Stimulated activated CD4-positive, alpha-beta T cell treated with anti-CD3 and anti-CD28 coated beads, Interleukin-4, amount 100 ng/mL, for 4 hours (primary cell): ENCODE measurements at places on chromosomes 11 and 22.
A peak's percentile ranks its signal among the peaks of the same experiment; 100 is the strongest.

DNA sequence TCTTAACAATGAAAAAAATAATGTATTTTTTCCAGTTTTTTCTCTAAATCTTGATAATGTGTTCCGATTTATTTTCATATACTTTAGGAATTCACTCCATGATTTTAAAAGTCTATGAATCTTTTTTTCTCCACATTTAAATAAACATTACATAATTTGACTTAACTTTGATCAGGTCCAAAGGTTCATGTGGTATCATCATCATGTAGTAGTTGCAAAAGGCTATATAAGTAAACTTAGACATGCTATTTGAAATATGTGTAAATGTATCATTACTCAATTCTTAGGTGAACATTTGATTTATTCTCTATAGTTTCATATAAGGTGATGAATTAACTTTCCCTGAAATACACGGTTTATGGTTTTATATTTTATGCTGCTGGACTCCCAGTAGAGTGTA lies 2197.0 kb upstream of the RAG2 start:
- DNase-seq = no peak

GRCh38 chr22:23223569-23224317 lies 43.4 kb downstream of the BCR start:
- no peak for DNase-seq

- DNase-seq = no peak
These were observed 10.3 kb downstream of the NEAT1 start for GRCh38 chr11:65432686-65433582.

DNA sequence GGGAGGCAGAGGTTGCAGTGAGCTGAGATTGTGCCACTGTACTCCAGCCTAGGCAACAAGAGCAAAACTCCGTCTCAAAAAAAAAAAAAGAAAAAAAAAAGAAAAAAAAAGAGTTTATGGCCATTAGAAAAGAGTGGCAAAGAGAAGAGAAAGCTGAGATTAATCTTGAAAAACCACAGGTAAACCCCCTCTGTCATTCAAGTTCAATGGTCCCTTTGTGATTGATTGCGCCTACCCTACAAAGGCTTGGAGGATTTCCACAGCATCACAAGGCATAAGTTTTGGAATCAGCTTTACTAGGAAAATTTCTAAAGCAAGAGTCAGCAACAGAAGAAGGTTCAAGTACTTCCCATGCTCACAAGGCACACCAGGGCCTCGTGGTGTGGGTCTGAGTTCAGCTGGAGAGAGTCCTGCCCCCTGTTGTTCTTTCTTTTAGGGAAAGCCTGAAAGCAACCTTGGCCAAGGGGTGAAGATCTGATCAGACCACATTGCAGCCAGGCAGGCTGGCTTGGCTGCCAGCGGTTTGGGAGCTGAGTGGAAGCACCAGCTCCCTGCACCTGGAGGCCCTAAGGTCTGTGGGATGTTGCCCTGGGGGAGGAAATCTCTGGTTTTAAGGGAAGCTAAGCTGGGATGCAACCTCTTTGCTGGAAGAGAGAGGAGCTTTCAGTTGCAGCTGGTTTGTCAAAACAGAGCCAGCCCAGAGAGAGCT lies 41.8 kb downstream of the SLN start:
- DNase-seq = no peak

DNA sequence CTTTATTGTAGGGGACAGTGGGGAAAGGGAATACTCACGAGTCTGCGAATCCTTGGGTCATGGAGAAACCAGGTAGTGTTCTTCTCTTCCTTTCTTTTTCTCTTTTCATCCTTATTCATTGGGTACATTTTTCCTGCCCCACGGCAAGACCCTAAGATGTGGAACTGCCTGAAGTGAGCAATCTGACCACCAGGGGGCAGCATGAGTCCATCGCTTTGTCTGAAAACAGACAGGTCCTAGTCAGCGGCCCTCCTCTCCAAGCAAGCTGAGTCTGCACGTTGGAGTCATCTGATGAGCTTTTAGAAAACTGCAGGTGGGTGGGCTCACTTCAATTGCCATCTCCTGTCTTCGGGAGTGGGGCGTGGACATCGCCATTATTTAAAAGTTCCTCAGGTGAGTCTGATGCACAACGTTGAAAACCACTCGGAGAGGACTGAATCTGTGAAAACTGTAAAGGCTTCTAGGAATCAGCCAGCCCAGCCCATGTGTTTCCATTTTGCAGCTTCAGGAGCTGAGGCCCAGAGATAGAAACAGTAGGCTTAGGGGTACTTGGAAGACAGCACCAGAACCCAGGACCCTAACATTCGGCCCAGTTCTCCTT lies 34.0 kb upstream of the FBXO3 start:
- DNase-seq = peak; percentile 86

- no peak for DNase-seq
These were observed 312.5 kb downstream of the CADM1 start for GRCh38 chr11:115191761-115192160.

DNA sequence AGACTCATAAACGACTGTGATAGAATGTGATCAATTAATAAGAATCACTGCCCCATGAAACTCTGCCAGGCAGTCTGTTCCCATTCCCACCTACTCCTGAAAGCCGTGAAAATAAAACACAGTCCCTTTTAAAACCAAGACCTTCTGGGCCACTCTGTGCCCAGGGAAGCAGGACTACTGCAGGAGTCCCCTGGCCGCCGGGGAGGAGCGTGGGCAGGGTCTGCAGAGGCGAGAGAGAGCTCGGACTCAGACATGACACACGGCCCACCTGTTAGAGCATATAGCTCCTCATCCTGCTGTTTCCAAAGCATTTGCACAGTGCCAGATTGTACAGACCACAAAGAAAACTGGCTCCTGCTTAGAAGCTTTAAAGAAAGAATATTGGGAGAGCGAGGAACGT lies 400.5 kb downstream of the SHANK2 start:
- DNase-seq = no peak

DNA sequence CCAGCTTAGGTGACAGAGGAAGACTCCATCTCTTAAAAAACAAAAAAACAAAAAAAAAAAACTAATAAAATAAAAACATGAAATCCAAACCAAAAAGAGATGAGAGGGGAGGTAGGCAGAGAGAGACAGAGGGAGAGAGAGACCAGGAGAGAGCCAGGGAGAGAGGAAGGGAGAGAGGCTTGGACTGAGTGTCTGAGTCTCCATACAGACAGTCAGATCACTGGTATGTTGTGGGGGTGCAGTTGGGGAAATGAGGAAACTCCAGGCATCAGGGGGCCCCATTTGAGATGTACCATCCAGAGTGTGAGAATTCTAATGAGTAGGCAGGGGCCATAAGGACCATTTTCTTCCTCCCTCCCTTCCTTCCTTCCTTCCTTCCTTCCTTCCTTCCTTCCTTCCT lies 53.1 kb upstream of the SEPTIN5 start:
- DNase-seq = no peak

- no peak for DNase-seq
These were observed 79.9 kb upstream of the SEPTIN5 start for GRCh38 chr22:19634226-19634975.

DNA sequence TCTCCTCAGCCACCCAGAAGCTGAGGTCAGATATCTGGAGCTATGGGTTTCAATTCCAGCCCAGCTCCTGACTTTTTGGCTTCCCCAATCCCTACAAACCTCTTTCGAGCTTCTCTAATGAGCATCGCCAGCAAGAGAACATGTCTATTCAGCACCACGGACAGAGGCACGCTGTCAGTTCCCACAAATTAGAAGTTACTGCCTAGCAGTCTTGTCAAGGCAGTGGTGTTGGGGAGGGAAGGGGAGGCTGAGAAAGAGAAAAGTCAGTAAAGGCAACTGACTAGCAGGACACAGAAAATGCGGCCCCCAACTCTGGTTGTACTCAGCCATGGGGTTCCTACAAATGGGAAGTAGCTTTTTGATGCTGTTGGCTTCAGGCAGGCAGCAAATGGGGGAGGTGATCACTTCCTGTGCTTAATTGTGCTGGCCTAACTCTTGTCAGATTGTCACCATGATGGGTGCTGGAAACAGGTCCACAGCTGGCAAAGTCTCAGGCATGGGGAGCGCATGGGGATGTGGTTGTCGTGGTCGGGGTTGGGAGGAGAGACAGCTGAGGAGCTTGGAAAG lies 205.9 kb downstream of the ST3GAL4 start:
- no peak for DNase-seq

DNA sequence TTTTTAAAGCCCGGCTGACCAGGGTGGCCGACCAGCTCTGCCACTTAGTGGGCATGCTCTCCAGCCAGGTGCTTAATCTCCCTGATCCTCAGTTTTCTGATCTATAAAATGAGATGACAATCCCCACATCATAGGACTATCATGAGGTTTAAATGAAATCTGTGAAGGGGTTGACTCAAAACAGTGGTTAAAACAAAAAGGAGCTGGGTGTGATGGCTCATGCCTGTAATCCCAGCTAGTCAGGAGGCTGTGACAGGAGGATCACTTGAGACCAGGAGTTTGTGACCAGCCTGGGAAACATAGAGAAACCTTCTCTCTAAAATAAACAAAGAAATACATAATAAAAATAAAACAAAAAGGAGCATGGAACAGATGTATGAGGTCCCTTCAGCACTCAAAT lies 3.6 kb upstream of the C11orf86 start:
- no peak for DNase-seq

- DNase-seq = no peak
These were observed 119.8 kb upstream of the ANO1 start for GRCh38 chr11:69958308-69958707.

- no peak for DNase-seq
These were observed 49.0 kb downstream of the LINC01488 start for GRCh38 chr11:69530278-69531070.

- no peak for DNase-seq
These were observed 74.2 kb upstream of the MS4A8 start for GRCh38 chr11:60625262-60625661.

- DNase-seq = no peak
These were observed 32.8 kb upstream of the SERPIND1 start for GRCh38 chr22:20741008-20741633.

DNA sequence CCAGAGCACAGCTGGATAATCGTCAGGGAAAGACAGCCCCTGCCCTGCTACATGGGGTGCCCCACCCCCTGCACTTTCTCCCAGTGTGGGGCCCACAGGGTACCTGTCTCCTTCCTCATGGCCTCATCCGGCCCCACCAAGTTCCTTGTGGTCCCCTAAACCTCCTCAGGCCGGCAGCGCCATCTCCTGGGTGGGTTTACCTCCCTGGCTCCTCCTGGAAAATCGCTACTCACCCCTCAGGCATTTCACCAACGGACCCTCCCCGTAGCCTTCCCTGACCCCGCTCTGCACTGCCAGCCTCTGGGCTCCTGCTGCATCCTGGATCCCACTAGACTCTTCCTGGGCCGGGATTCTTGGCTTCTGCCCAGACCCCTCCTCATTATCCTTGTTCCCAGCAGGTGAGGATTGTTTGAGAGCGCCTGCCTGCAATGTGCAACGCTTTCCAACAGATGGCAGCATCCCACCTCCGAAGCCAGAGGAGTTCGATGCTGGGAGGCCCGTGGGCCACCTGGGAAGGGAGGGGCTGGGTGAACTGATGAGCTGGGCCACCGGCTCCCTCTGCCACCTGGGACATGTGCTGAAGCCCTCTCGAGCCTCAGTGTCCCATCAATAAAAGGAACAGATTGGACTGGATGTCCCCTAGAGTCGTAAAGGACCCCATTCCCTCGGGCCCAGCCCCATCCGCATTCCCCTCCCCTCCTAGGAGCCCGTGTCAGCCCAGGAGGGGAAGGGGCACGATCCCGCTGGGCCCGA lies 44.2 kb upstream of the TTLL12 start:
- DNase-seq = peak; percentile 63

GRCh38 chr22:36486619-36487384 lies 5.4 kb upstream of the TXN2 start:
- DNase-seq = peak; percentile 54

DNA sequence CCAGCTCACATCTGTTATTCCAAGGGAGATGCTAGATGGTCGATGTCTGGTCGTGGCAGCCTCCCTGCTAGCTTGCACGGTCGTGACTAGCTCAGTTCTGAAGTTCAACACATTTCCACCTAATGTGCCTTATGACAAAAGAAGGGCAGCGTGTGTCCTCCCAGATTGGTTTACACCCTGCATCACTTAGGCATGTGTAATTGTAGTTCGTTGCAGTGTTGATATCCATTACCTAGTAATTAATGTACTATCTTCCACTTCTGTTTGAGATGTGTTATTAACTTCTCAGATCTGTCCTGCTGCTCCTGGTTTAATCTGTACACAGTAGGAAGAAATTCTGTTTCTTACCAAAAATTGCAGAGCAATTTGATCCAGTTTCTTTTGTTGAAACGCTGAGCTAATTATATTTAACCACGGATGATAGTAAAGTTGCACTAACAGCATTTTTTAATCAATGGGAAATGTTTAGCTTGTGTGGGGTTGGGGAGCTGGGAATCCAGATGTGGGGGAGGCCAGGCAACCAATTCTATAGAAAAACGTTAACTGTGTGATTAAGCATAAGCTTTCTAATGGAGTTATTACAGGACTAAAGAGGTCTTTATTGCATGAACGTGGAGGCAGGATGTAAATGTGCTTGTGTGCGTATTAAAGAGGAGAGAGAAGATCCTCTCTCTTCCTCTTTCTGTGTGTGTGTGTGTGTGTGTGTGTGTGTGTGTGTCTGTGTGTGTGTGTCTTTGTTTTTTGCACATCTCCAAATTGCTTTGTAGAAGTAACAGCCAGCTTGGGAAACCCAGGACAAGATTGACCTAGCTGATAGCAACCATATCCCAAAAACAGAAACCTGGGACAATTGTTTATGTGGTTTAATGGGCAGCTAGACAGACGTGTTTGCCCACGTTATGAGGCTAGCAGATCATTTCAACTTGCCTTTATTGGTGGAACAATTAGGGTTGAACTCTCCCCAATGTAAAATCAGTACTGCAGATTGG lies 145.7 kb upstream of the TTC12 start:
- DNase-seq = no peak

DNA sequence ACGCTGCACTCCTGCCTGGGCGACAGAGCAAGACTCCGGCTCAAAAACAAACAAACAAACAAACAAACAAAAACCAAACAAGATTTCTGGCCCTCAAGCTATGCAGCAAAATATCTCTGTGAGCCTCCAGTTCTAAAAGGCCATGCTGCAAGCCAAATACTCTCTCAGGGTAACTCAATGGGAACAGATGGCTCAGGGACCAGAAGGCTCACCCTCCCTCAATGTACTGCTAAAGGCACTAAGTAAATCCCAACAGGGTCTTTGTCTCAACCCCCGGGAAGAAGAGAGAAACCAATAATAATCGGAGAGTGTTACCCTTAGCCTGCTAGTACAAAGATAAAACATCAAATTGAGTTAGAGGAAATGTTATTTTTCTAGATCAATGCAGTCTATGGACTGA lies 119.7 kb upstream of the ZC3H12C start:
- DNase-seq = no peak

DNA sequence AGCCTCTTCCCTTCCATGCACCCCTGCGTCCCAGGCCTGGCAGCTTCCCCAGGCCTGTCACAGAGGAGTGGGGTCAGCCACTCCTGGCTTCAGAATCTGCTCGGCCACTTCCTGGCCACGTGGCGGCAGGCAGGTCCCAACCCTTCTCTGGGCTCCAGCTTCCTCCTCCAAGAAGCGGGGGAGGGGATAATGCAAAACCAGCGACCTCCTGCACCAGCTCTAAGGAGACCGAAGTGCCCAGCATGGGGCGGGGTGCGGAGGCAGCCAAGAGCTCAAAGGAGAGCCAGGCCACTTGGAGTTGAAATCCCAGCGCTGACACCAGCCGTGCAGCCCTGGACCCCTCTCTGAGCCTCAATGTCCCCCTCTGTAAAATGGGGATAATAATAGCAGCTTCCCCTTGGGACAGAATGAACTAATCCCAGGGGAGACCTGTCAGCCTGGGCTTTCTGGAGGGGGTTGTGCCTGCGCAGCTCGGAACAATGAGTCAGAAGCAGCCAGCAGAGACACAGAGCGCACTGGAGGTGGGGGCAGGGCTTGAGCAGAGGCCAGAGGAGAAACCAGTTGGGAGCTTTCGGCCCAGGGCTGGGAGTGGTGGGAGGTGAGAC lies 22.8 kb upstream of the PICK1 start:
- DNase-seq = no peak
